ENCODE measurements at places on chromosomes 7 and 10.

DNA sequence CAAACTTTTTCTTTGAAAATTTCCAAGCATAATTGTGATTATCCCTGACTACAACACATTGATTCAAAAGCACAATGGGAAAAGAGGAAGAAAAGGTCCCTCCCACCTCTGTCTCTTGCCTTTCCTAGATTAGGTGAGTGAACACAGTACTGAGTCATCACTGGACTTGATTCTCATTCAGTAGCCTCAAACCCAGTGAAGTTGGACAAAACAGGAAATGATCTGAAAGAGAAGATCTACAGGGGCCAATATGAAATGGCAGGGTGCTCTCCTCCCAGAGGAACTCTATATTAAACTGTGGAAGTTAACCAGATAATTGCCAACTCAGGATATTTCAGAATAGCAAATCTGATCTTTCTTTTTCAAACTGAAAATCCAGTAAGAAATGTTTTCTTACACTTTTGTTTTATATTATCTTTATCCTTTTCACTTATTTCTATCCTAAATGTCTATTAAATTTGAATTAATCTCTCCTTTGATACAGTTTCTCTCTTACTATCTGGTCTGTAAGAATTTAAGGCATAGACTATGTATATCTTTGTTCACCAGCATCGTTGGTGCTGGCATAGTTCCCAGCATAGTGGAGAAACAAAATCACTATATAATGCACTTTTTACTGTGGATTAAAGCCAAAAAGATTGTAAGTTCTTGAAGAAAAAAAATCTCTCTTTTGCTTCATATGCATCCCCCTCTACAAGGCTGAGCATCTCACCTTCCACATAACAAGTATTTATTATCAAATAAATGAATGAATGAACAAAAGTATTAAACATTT, 41.4 kb upstream of the IKZF1 start:
- peak; percentile 75 for DNase-seq

GRCh38 chr7:93535616-93536015, 38.9 kb downstream of the CALCR start:
- DNase-seq: no peak

- peak; percentile 64 for DNase-seq
Measured at GRCh38 chr10:78407009-78407711, 373.5 kb downstream of the RPS24 start.

DNA sequence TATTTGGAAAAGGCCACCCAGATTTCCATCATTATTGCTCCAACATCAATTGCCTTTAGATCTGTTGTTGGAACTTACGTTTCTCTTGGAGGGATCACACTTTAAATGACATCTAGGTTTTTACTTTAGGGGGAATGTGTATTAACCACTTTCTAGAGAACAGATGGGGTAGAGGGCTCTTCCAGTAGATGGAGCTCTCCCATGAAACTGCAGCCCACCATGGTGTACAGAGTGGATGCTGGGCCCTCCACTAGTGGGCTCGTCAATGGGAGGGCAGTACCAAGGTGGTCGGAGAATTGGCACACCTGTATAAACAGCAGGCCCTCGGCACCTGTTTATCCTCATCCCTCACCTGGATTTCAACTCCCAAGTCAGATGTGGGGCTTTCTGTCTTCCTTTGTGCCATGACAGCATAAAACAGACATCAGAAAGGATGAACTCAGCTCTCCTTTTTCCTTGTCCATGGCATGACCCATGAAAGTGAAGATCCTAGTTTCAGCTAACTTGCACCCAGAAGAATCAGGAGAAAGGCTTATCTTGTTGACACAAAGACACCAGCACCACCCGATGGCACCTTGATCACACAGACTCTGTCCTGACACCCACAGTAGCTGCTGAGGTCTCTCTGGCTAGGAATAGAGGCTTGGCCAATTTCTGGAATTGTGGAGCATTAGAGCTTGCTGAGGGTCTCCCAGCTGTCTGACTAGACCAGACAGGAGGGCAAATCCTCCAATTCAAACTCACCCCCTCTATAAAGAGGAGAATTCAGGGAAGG, 150.5 kb downstream of the CYP26A1 start:
- peak; percentile 37 for DNase-seq

- DNase-seq: no peak
Measured at GRCh38 chr10:7580520-7580919, 86.2 kb downstream of the ITIH5 start.

DNA sequence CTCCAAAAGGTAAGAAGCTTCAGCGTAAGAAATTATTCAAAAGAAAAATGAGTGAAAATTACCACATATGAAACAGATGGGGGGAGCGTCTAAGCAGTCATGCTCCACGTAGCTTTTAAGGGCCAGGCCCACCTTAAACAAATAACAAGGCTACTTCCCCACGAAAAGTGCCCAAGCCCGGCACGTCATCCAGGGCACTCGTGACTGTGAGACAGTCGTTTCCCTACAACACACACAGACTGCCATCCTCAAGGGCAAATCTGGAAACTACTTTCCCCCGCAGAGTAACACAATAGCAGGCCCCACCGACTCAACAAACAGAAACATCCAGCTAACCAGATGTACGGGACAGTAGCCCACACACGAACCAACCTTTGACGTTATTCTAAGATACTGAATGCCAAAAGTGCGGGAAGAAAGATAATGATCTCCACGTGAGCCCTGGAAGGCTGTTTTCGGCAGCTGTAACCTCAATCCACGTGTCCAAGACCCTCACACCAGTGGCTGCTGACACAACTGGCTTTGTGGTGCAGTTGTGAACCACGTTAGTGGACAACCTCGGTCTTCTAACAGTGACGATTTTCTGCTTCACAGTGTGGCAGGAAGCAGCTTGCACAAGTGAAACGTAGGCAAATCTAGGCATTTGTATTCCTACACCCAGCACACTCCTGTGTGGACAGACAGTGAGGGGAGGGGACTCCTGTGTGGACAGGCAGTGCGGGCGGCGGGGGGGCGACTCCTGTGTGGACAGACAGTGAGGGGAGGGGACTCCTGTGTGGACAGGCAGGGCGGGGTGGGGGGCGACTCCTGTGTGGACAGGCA, 251.7 kb downstream of the ZMYND11 start:
- no peak for DNase-seq

GRCh38 chr7:1359681-1360485, 99.4 kb downstream of the MICALL2 start:
- no peak for DNase-seq

DNA sequence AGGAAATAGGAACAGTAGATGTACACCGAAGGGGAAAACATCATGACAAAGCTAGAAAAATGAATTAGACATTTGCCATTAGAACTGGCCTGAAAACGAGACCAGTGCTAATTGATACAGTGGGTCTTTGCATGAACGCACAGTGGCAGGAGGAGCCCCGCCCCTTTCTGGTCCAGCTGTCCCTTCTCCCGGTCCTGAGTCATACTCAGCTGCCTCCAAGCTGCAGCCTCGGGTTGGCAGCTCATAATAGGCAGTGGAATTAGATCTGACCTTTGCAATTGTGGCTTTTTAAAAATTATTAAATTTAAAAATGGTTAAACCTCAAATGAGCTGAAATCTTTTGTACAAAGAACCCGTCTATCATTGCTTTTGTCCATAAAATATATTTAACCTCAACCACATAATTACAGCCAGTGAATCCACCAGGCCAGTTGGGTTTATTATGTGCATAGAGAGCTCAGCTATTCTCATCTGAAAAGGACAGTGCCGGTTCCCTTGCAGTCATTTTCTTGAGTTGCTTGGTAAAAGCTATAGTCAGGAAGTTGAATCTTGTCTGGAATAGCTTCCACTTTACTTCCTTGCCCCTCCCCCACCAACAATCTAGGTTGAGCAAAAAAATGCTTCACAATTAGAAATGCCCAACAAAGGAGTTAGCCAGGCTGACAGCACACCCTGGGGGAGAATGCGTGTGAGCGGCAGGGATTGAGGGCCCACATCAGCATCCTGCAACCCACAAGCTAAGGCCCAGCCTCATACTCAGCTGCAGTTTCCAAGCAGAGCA, 147.1 kb downstream of the BUB3 start:
- no peak for DNase-seq

DNA sequence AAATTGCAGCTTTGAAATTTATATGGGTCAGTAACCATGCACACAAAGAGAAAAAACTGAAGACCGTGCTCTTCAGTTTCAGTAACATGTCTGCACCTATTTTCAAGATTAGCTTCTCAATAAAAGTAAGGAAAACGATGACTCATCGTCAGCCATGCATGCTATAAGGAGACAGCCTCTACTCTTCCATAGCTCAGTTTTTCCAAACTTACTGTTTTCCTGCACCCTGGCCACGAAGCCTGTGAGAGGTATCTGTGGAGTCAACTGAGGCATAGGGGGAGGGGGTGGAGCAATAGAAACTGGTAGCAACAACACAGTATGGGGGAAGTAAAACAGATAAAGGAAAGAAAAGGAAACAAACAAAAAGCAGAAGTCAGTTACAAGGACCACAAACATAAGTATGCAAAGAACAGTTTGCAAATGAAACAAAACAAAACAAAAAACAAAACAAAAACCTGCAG, 58.0 kb downstream of the PDSS1 start:
- DNase-seq: peak; percentile 61

DNA sequence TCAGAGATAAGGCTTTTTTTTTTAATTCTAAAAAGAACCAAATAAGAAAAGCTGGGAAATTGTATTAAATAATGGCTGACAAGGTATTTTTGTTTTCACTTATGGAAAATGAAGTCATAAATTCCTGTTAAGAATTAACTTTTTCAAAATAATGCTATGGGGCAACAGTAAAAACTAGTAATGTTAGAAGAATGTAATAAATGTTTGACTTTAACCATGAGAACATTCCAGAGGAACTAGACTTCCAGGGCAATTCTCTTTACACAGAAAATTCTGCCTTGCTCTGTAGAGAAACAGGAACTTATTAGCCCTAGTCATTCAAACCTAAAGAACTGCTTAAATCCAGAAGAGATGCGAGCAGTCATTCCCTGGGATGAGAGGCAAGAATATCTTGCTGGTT, 571.1 kb downstream of the IPMK start:
- DNase-seq: no peak

DNA sequence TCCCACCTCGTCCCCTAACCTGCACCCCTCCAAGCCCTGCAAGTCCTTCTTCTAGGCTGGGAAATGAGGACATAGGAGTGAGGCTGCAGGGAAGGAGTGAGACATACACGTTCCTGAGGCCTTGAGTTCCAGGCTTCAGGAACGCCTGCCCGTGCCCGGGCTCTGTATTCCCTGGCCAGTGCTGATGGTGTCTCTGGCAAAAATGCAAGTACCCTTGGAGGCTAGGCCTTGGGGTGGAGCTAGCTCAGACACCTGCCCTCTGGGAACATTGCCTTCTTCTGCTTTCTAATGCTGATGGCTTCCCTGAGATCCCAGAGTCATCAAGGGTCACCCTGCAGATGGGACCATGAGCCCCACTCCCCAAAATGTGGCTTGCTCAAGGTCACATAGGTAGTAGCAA, 76.0 kb downstream of the GRK5 start:
- no peak for DNase-seq

DNA sequence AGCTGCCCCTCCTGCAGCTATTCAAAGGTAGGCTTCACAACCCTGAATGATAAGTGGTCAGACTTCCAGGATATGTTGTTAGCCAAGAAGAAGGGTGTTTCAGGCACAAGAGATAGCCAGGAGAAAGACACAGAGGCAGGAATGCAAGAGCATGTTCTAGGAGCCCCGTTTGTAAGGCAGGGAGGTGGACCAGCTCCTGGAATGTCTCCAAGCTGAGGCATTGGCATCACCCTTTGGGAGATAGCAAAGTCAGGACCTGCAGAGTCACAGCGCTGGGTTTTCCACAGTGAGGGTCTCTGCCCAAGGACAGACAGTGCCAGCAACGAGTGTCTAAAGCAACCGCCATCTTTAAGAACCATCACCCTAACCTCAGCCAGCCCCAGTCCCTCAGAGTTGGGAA, 484.5 kb upstream of the ZMIZ1 start:
- DNase-seq: no peak

DNA sequence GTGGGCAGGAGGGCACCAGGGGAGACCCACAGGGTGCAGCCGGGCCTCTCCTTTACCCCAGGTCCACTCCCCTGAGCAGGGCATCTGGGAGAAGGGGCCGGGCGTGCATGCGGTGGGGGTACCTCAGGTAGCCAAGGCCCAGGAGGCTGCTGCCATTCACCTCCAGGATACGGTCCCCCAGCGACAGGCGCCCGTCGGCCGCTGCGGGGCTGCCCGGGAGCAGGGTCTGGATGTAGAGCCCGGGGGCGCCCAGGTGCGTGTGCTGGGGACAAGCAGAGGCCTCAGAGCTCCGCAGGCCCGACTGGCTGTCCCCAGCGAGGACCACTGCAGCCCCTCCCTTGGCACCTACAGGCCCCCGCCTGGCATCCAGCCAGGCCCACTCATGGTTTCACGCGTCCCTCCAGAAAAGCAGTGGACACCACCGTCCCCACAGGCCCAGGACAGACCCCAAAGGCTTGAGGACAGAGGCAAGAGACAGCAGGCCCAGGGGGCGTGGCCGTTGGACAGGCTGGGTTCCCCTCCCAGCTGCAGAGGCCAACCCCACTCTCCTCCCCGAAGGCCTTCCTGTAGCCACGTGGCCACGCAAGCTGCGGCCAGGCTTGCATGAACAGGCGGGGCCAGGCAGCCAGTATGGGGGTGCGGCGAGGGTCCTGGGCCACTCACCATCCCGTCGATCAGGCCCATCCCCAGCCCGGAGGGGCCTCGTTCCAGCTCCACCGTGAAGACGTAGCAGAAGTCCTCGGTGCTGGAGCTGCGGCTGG, 24.3 kb downstream of the AP5Z1 start:
- DNase-seq: no peak

Measured in hematopoietic multipotent progenitor cell treated with erythropoietin and hydrocortisone succinate and interleukin-3 and kit ligand, for 4 days (in vitro differentiated cells).